ENCODE measurements at places on chromosomes 13 and 19.

GRCh38 chr19:31863122-31863521 is 482.3 kb upstream of the ZNF507 start:
- no peak for DNase-seq

DNA sequence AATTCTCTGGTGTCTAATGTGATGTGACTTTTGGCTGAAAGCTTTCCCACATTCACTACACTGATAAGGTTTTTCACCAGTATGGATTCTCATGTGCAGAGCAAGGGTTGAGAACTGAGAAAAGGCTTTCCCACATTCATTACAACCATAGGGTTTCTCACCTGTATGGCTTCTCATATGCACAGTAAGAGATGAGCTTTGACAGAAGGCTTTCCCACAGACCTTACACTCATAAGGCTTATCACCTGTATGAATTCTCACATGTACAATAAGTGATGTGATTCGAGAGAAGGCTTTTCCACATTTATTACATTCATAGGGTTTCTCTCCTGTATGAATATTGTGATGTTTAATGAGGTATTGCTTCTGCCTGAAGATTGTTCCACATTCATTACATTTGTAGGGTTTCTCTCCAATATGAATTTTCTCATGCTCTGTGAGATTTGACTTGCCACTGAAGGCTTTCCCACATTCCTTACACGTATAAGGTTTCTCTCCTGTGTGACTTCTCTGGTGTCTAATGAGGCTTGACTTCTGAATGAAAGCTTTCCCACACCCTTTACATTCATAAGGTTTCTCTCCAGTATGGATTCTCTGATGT is 14.0 kb downstream of the ZNF260 start:
- no peak for DNase-seq

DNA sequence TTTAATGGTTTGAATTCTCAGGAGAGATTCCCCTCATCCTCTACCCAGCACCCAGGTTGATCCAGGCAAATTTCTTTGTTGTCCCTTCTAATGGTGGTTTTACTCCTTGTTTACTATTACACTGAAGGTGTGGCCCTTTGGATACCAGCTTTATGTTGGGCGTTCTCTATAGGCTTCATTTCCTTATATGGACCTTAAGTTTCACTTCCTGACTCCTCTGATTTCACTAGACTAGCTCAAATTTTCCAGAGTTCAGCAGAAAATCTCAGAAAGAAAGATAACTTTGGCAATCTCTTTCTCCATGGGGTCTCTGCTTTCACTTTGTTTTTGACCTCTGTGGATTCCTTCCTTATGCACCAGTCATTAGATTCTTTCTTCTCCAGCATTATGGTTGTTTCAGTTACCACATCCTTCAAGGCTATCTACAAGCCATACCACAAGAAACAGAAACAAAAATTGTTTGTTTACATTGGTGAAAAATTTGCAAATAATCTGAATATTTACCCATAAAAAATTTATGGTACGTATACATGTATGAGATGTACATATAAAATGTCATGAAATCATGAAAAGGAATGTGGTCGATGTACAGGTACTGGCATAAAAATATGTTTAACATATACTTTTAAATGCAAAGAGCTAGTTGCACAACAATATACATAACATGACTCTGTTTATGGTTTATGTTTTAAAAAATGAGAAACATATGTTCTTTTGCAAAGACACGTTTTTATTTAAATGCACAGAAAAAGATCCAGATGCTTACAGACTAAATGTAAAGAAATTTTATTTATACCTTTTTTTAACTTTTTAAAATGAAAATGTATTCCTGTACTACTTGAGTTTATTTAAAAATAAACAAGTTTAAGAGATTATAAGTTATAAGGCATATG is 212.6 kb downstream of the LACC1 start:
- DNase-seq = no peak

DNA sequence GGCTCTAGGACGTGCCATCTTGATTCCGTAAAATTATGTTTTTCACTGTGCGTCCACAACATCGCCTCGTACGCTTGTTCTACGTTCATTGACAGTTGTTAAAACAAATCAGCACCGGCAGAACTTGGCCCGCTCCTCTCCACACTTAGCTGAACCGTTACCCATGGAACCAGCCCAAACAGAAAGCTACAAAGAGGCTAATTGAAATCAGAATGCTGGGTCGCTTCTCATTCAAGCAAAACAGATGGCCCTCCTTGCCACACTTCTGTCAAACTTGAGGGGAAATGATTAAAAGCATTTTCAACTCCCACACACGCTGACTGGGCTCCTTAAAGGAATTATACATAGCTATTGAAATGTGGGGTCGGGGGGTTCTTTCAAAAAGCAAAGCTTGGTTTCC is 71.6 kb downstream of the TM9SF2 start:
- no peak for DNase-seq

DNA sequence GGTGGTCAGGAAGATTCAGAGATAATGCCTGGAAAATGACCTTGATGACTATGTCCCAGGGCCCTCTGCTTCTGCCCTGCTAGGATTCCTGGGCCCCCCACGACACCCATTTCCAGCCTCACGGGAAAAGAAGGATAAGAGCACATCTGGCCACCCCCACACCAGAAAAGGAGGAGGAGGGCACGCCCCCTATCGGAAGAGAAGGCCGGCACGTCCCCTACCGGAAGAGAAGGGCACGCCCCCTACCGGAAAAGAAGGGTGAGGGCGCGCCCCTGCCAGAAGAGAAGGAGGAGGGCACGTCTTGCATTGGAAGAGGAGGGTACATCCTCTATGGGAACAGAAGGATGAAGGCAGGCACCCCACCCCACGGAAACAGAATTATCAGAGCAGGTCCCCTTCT is 84.3 kb downstream of the IER2 start:
- DNase-seq = peak; percentile 75

GRCh38 chr19:17296273-17296672 is 7.0 kb downstream of the ABHD8 start:
- DNase-seq = no peak

- DNase-seq = no peak
Observed at GRCh38 chr19:33532859-33533460, 11.4 kb upstream of the PEPD start.

DNA sequence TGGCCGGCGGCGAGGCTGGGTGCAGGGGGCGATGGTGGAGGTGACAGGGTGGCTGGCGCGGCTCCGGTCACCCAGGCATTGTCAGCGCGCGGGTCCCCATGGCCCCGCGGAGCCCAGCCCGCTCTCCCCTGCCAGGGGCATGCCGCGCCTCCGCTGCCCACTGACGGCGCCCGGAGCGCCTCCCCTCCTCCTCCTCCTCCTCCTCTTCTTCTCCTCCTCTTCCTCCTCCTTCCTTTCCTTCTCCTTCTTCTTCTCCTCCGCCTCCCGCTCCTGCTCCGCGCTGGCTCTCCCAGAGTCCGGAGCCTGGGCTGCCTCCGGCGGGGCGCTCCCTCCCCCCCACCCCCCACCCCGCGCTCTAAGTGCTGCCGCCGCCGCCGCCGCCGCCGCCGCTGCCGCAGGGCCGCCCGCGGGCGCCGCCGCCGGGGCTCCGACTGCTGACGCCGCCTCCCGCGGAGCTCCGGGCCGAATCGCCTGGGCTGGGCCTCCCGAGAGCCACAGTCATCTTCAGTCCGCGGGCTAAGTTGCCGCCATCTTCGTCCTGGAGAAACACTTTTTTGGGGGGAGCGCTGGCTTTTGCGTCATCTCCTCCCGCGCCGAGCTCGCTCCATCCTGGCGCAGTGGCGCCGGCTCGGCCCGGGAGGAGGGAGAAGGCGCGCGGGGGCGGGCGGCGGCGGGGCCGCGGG is 348.3 kb downstream of the LIG4 start:
- no peak for DNase-seq

DNA sequence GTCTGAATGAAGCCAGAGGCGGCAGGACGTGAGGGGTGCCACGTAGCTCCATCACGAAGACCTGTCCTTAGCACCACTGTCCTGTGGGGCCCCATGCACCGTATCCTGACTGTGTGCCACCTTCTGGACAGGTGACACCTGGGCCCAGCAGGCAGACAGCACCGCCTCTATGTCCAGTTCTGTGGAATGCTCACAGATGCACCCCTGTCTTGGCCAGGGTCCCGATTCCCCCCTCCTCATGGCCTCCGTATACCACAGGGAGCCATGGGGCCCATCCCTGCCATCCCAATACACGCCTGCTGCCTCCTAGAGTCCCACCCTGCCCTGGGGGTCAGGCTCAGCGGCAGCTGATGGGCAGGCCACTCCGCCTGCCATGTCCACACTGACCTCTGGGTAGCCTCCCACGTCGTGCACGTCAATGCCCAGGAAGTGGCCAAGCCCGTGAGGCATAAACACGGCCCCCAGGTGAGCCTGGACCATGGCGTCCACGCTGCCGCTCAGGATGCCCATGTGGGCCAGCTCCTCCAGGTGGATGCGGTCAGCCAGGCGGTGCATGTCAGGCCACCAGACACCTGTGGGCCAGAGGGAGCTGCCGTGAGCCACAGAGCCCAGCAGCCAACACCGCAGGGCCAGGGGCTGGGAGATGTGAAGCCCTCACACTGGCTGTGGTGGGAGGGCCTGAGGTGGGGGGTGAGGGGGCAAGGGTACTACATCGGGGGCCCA is 17.6 kb downstream of the CEBPG start:
- DNase-seq = no peak

GRCh38 chr13:30615866-30616541 is 1.7 kb upstream of the USPL1 start:
- peak; percentile 58 for DNase-seq
